ENCODE measurements at places on chromosomes 1 and 21.
A peak's percentile ranks its signal among the peaks of the same experiment; 100 is the strongest.

- DNase-seq, result no peak
Measured at GRCh38 chr1:7524341-7525337, 246.5 kb upstream of the VAMP3 start.

GRCh38 chr1:65491472-65491871, 71.0 kb downstream of the LEPR start:
- DNase-seq, result no peak

- DNase-seq, result no peak
Measured at GRCh38 chr1:54969879-54970278, 10.5 kb upstream of the TMEM61 start.

DNA sequence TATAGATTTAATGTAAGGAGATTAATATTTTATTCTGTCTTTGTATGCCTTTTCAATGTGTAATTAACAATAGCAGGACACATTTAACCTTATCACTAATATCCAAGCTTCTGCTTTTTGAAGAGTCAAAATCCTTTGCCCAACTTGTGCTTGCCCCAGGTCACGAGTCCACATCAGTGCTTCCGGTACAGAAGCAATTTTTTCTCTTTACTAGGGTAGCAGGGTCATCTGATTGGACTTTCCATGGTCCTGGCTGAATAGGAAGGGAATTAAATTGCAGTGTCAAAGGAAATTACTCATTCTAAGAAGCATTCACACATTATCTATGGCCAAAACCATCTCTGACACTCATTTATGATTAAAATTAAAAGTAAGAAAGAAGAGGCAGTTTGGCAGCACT, 460.5 kb upstream of the ADGRL2 start:
- DNase-seq, result no peak

- DNase-seq, result peak; percentile 37
Measured at GRCh38 chr1:65425697-65426096, 5.2 kb downstream of the LEPR start.

DNA sequence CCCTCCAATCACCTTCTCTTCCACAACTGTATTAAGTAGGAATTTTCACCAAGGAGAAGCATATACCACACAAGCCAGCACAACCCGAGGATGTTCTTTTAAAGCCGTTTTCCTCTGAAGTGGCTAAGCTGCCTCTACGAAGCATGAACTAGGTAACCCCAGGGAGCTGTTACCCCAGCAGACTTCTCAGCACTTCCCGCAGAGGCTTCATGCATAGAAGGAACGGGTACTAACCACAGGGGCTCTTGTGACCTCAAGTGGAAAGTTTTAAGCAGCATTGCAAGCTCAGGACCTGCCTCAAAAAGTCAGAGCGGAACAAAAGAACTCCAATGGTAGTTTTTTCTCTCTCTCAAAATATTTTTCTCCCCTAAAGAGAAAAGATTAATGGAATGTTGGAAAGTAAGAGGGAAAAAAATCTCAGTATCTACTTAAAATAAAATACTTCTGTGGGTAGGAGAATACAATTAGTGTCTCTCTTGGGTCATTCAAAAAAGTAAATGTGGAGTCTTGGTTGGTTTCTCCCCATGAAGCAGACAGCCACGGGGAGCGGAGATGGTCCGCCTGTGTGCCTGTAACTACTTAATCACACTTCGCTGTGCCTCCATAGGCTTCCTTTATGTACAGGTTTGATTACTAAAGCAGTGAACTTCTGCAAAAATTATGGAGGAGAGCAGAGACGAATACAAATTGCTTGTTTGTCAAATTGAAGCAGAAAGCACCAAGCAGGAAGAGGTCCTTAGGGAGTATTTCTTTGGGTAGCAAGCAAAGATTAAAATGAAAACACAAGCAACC, 40.9 kb downstream of the STX6 start:
- no peak for DNase-seq

GRCh38 chr1:220222939-220223338, 49.3 kb downstream of the RAB3GAP2 start:
- no peak for DNase-seq

- DNase-seq, result peak; percentile 91
Measured at GRCh38 chr1:175192630-175193526, at the start of gene KIAA0040. KIAA0040 (minus strand) TSS chr1:175192776; CDS start chr1:175161013, 31,763 bp downstream.

DNA sequence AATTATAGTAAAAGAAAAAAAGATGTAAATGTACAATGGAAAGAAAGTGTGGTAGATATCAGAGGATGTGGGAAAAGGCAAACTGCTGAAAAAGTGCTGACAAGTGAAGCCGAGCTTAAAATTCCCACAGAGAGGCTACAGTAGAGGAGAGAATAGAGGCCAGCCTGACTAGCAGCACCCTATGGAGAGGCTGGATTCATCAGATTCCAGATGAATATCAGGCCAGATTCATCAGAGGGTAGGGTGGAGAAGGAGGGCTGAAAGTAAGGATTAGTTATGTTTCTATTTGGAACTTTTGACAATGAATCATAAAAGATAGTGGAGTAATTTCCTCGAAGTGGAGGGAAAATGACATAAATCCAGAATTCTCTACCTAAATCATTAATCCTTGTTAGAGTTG, 60.4 kb upstream of the NEK7 start:
- no peak for DNase-seq

DNA sequence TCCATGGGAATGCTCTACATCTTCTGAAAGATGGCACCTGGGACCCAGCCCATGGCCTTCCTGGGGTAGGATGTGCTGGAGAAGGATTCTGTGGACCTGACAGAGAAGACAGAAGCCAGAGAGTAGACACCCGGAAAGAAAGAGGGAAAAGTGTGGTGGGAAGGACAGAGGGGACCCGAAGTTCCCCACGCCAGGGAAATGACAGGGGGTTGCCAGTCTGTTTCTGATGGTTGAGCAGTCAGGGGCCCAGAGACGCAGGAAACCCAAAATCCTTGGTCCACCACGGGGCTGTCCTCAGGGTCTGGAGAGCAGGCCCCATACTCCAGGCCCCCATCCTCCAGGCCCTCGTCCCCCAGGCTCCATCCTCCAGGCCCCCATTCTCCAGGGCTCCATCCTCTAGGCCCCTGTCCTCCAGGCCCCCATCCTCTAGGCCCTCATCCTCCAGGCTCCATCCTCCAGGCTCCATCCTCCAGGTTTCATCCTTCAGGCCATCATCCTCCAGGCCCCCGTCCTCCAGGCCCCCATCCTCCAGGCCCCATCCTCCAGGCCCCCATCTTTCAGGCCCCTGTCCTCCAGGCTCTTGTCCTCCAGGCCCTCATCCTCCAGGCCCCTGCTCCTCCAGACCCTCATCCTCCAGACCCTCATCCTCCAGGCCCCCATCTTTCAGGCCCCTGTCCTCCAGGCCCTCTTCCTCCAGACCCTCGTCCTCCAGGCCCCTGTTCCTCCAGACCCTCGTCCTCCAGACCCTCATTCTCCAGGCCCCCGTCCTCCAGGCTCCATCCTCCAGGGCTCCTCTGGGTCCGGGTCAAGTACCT, 1.0 kb upstream of the TFF2 start:
- no peak for DNase-seq

GRCh38 chr21:44834951-44835646, 17.2 kb upstream of the SUMO3 start:
- DNase-seq, result no peak

- no peak for DNase-seq
Measured at GRCh38 chr1:111571987-111572386, 47.6 kb upstream of the RAP1A start.

DNA sequence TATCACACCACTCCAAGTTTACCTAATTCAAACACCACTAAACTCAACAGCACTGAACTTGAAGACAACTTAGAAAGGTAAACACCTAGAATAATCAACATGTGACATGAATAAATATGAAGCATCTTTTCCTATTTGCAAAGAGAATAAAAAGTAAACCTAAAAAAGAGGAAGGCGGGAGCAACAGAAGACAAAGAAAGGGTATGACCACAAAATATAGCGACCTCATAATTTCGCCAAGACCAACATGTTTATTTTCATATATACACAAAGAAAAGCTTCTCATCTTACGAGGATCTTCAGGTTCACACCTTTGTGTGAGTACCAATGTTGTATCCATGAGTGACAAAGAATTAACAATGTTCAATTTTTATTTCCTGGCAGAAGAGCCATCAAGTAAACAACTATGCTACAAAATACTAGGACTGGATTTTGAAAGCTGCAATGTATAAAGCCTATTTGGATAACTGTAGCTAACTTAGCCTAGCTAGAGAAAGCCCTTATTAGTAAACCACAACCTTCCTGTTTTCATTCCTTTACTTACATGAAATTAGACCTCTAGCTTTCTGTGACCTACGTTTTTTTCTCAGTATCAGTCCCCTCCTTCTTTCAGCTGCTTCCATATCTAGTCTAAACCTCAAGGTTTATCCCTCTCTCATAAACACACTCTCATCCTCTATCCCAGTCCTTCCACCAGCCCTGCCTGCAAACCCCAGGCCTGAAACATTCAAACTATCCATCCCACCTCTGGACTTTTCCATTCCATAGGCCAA, 21.3 kb upstream of the PHTF1 start:
- DNase-seq, result no peak

- no peak for DNase-seq
Measured at GRCh38 chr1:84803604-84804003, 89.4 kb downstream of the LPAR3 start.

DNA sequence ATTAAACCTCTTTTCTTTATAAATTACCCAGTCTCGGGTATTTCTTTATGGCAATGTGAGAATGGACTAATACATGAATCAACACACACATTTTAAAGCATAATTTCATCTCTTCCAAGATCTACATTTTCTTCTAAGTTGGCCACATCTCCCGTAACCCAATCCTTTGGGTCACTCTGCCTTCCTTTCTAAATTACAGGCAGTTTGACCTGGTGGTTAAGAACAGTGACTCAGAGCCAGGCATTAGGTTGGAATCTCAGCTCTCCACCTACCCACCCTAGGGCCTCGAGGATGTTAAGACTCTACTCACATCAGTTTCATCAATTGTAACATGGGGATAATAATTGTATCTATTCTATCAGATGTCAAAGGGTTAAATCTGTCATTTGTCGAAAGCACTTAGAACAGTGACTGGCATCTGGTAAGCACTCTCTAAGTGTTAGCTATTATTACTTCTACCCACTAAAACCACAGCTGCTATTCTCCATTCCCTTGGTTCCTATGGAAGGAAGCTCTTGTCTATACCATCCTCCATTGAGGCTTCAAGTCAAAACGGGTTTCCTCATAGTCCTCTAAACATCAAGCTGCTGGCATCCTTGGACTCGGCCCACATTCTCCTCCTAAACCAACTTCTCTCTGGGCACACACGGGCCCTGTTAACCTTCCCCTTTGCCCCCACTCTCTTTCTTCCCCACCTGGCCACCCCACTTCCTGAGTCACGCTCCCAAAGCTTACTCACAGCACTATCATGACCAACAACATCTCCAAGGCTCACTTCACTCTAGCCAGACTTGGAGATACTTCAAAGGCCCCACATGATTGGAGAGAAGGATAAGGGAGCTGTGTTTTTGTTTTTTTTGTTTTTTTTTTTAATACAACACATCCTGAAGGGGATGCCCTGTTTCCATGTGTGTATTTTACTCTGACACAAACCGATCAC, 116.9 kb downstream of the TGFBR3 start:
- no peak for DNase-seq

DNA sequence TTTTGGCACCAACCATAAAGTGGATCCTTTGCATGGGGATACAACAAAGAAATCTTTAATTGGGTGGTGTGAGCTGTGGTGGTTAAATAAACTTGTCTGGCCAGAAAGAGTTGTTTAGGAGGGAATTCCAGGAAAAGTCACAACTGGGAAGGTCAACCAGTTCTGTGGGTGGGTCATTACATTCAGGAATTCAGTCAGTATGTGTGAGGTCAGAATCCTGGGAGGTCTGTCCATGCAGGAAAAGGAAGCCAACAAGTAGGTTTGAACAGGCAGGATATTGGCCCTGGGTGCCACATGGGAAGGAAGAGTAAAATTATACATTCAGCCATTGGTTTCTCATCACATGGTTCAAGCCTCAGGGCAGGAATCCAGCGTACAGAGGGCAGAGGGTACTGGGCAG, 162.3 kb upstream of the ADAMTS5 start:
- DNase-seq, result no peak

DNA sequence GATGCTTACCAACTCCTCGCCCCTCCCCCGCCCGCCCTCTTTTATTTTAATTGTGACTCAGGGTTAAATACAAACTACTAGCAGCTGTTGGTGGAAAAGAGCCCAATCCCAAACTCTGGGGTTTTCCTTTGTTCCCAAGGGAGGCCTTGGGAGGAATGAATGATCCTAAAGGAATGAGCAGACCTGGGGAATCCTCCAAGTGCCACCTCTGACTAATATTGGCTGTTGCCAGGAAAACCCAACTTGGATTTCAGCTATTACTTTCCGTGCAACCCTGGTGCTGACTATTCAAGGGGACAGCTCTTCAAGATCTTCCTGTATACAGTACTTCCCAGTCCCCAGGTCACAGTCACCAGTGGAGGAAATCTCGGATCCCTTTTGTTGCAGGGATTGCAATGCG, 1.3 kb upstream of the S100A10 start:
- peak; percentile 78 for DNase-seq

- no peak for DNase-seq
Measured at GRCh38 chr1:22041505-22041904, 11.0 kb upstream of the CDC42 start.

- no peak for DNase-seq
Measured at GRCh38 chr1:36911561-36912364, 122.6 kb downstream of the GRIK3 start.

DNA sequence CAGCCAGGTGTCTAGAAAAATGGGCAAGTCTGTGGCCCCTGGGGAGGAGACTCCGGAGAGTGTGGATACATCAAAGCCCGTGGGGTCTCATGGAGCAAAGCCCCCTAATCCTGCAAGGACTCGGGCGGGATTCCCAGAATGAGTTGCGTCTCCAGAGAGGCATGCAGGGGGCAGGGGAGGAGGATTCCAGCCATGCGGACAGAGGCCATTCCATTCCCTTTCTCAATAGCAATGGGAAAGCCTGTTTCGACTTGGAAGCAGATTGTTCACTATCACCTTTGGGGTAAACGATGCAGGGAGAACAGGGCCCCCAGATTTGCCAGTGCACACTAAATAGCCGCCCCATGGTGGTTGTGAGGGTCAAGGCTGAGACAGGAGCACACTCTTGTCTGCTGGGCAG, 15.4 kb upstream of the PRDM15 start:
- DNase-seq, result no peak

- DNase-seq, result no peak
Measured at GRCh38 chr1:1528301-1529267, 11.8 kb downstream of the TMEM240 start.

- DNase-seq, result no peak
Measured at GRCh38 chr1:20982316-20982715, 194.4 kb downstream of the EIF4G3 start.

- DNase-seq, result no peak
Measured at GRCh38 chr1:86641318-86641717, 63.1 kb upstream of the SH3GLB1 start.
